ENCODE measurements at places on chromosomes 1 and 21.

- DNase-seq, result no peak
Measured at GRCh38 chr21:45056296-45056904, 18.0 kb upstream of the ADARB1 start.

- no peak for DNase-seq
Measured at GRCh38 chr1:211543025-211543424, 35.9 kb downstream of the SLC30A1 start.

GRCh38 chr1:94258873-94259331 is 21.5 kb upstream of the ARHGAP29 start:
- no peak for DNase-seq

GRCh38 chr1:119632841-119633240 is 15.2 kb downstream of the ZNF697 start:
- no peak for DNase-seq

DNA sequence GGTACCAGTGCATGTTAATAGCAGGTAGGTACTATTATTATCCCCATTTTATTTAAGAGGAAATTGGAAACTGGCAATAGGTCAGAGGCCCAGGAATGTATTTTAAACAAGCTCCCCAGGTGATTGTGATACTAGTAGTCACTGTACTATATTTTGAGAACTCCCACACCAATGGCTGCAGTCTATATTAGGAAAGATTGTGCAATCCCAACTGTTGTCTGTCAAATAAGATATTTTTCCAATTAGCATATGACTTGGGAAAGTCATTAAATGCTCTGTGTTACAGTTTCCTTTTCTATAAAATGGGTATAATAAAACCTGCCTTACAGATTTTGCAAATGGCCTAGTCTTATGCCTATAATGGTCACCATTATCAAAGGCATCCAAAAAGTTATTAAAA is 94.2 kb upstream of the DMRTA2 start:
- DNase-seq, result no peak
